ENCODE measurements at places on chromosomes 1 and 21.
A peak's percentile ranks its signal among the peaks of the same experiment; 100 is the strongest.

DNA sequence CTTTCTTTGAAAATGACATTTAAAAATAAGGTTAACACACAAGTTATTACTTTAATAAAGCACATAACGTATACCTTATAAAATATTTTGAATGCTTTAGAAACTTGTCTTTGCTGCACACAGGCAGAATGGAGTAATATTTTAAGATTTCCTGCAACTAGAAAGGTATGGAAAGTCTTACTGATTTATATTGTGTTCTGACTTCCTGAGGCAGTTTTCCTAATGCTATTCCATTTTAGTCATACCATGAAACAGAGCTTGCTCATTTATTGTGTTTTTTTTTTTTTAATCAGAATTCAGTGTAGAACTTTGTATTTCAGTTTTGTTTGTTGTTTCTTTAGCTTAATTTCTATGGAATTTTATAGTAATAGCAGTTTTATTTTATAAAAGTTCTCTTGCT is 60.9 kb upstream of the S1PR1 start:
- DNase-seq, result no peak

GRCh38 chr1:37309574-37309973 is 164.8 kb upstream of the ZC3H12A start:
- no peak for DNase-seq

DNA sequence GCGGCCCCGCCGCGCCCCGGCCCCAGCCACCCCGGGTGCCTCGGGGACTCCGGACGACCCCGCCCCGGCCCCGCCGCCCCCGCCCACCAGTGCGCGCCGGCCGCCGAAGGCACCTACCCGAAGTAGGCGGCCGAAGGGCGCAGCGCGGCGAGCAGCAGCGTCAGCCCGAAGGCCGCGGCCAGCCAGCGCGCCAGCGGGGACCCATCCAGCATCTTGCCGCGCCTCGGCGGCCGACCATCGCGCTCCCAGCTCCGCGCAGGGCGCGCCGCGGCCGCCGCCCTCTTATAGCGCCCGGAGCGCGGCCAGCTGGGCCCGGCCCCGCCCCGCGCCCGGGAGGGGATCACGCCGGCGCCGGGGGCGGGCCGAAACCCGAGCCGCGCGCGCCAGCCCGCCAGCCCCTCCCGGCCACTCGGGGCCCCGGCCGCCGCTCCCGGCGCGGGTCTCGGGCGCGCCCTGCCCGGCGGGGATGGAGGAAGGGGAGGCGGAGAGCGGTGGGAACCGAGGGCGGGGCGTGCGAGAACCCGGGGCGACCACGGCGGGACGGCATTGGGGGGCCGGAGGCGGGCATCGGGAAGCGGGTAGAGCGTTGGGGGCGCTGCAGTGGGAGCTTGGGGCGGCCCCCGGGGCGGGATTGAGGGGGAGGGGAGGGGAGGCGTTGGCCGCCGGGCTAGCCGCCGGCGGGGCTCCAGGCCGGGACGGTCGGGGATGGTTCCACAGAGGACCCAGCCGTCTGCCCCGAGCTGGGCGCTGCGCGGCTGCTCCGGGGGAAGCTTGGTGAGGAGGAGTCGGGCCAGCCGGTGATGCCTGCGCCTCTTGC is at the start of gene WNT9A:
Gene WNT9A (minus strand): TSS at position 257 of the 817 bp plus-strand sequence. CDS start 45 bp downstream, at position 212.
- DNase-seq, result peak; percentile 32

DNA sequence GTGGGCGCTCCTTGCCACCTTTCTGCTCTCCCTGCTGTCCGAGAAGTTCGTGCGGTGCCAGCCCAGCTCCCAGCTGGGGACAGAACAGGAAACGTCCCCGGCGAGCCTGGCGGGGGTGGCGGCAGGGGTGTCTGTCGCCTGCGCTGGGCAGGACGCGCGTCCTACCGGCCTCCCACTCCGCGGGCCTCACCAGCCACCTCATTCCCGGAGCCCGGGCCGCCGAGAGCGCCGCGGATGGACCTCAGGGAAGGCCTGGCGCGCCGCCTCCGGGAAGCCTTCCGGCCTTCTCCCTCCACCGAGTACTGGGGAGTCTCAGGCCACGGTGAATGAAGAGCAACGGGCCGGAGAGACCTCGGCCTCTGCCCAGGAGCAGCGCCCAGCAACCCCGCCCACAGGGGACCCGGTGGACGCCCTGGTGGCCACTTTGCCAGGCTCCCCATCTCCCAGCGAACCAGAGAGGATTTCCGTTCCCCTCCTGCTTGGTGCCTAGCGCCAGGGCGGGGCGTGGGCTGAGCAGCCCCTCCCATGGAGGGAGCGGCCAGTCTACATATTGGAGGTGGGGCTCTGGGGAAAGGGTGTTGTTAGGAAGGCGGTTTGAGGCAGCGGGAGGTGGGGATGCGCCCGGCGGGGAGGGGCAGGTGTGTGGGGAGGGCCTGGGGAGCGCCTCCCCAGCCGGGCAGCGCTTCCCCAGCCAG is 9.5 kb upstream of the TNFRSF14 start:
- DNase-seq, result peak; percentile 97

DNA sequence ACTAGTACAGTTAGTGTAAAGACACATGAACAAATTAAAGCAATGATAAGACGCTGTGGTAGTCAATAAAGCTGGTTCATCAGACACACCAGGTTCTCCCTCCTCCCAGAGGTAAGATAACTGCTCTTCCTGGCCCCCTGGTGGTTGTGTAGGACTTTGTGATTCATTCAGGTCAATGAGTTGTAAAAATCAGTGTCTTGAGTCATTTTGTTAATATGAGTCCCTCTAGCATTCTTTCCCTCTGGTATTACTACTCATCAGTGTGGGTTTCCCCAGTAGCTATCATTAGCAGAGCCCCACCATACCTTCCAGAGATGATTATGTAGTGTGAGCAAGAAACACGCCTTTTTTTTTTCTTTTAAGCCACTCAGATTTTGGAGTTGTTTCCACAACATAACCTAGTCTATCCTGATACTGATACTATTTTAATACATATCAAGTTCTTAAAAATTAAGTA is 3.6 kb upstream of the SETDB1 start:
- peak; percentile 77 for DNase-seq

- DNase-seq, result no peak
Observed at GRCh38 chr1:62077821-62078220, 116.8 kb upstream of the L1TD1 start.

GRCh38 chr1:43282220-43283195 is 2.9 kb downstream of the C1orf210 start:
- DNase-seq, result no peak

- no peak for DNase-seq
Observed at GRCh38 chr1:68620571-68620970, 123.7 kb upstream of the DEPDC1 start.

- no peak for DNase-seq
Observed at GRCh38 chr1:6419397-6419803, 319 bp downstream of the HES2 start.

DNA sequence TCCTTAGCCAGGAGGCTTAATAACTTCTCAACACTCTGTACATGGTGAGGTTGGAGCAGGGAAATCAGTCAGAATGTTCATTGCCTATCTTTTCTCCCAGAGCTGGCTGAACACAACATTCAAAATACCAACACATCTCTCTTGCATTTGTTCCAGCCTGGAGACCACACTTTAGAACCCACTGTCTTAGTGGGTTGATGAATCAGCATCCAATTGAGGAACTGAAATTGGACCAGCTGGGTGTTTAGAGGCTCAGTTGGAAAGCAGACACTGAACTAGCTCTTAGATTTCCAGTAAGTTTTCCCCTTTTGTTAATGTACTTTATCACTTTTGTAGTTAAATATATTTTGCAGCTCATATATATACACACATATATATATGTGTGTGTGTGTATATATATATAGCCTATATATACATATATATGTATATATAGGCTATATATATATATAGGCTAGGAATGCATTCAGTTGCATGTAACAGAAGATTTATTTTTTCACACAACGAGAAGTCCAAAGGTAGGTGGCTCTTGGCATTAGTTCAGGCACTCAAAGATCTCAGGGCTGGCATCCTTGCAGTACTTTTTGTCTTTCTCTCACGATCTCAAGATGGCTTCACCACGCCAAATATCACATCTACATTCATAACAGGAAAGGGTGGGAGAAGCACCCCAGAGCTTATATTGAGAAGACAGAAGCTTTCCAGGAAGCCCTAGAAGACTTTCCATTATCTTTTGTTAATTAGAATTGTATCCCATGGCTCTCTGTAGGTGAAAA is 35.0 kb upstream of the HUNK start:
- no peak for DNase-seq

DNA sequence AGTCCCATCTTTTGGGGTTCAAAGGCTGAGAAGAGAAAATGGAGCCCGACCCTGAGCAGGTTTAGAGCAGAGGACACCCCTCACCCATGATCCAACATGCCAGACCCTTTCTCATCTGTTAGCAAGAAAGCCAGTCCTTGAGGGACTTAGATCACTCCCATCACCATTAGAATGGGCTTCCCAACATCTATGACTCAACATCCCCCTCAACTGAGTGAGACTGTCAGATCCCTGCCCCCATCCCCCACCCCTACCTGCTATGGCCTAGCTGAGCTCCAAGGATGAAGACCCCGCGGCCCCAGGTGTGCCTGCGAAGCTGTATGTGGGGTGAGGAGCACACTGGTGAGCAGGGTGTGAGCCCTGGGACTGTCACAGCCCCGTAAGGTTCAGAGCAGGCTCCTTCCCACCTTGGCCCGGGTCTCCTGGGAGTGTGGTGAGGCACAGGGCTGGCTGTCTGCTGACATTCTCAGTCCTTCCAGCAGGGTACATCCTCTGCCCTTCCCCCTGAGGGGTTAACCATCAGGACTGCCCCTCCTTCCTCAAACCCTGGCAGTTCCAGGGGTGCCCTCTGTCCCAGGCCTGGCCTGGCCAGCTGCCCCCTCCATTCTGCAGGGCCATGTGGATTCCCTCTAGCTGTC is 21.4 kb upstream of the BLACAT1 start:
- no peak for DNase-seq

DNA sequence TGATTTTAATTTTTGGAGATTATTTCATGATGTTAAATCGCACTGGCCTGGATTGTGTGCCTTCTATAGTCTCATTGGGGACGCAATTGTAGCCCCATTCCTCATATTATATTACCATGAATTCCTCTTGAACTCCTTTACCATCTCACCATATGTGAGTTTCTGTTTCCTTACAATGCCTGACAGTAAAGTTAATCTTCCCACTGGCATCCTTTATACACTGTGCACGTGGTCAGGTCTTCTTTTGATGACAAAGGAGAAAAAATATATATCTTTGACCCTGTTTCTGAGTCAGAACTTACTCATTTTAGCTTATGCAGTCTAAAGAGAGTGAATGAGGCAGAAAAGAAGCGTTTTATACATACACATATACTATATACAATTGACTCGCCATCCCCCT is 774 bp upstream of the ABL2 start:
- no peak for DNase-seq

DNA sequence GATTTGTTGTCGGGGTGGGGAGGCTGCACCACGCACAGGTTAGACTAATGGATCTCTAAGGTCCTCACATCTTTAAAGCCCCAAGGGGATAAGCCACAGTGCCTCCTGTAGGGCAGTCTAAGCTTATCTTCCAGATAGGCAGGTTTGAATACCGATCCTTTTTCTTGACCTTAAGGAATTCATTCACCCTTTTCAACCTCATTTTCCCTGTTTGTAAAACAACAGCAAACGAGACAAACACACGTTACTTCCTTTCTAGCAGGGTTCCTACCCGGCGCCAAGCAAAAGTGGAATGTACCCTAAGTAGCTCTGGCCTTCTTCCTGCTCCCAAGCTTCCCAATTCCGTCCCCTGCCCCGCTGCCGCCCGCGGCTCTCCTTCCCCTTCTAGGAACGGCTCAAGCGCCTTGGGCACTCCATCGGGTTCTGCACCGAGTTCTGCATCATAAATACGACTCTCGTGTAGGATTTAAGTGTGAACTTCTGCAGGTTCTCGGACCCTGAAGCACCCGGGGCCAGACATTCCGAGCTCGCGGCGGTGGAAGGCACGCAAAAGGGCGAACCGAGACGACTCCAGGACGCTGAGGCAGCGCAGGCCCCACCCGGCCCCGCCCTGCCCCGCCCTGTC is 548 bp upstream of the CDC20 start:
- DNase-seq, result peak; percentile 41

GRCh38 chr1:81702903-81703302 is 97.8 kb upstream of the ADGRL2 start:
- no peak for DNase-seq

GRCh38 chr1:193553564-193553963 is 367.2 kb upstream of the B3GALT2 start:
- DNase-seq, result no peak

DNA sequence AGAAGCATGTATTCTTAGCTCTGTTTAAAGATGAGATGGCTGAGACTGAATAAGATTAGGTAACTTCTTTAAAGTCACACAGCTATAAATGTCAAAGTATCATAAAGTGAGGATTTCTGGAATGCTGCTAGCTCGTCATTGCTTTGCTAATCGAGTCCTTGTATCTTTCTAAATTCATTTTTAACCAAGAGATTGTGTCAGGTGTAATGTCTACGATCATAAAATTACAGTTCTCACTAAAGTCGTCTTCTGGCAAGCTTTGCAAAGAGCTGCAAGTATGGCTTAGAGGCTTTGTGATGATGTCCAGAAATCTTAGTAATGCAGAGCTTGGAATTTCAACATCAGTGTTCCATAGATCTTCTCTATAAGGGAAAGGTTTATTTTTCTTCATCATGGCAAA is 569.8 kb downstream of the LMO4 start:
- DNase-seq, result no peak

DNA sequence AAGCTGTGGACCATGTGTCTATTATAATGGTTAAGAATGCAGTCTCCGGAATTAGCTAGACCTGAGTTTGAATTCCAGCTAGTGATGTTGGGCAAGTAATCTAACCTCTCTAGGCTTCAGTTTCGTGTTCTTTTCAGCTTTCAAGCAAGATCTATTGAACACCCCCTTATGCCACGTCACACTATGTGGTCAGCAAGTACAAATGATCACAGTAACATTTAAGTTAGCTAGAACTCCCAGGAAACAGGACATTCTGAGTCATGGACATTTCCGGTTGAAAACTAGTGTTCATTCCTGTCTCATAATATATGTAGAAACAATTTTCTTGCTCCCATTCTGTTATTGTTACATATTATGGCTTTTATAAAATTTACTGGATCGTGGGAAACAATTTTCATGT is 34.0 kb upstream of the NHLH2 start:
- no peak for DNase-seq

DNA sequence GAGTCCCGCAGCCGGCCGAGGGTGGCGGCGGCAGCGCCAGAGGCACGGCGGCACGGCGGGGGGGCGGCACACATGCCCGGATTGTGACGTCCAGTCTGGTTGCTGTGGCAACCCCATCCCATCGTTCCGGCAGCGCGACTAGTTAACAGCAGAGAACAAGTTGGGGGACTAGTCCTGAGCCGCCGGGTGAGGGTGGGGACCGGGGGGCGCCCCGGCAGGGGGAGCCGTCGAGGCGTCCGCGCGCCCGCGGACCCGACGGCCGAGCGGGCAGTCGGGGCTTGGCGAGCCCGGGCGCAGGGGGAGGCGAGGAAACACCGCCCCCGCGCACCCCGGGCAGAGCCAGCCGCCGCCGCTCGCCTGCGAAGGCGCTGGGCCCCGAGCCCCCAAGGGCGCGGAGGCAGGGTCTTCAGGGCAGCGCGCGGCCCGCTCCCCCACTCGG is at the start of gene CHD5:
Gene CHD5 (minus strand): TSS at position 54 of the 439 bp plus-strand sequence. CDS start 298 bp downstream, outside the sequence.
- no peak for DNase-seq

- DNase-seq, result no peak
Observed at GRCh38 chr21:20330652-20331051, 667.6 kb upstream of the NCAM2 start.
